Neural cell (in vitro differentiated cells): ENCODE measurements at places on chromosomes 3 and 15. TPM values are rescaled to one million over a fixed set of nuclear protein-coding genes. Genes with fewer than 3 reads are reported as not detected.

The SLC12A1 gene
- 0.54 and 0.67 TPM in 2 replicates for polyA plus RNA-seq

The MIX23 gene
- 40.8 and 87.3 TPM in 2 replicates for polyA plus RNA-seq

The CNTN4 gene
- 10.6 and 13.9 TPM in 2 replicates for polyA plus RNA-seq

The CHRNA7 gene
- 3.1 and 5.0 TPM in 2 replicates for polyA plus RNA-seq

The HTR3E gene
- not detected in 2 replicates for polyA plus RNA-seq

The KCNMB3 gene
- polyA plus RNA-seq = 0.16 TPM in 1 of 2 replicates, not detected in the other

The VIPR1 gene
- polyA plus RNA-seq = 1.6 and 5.0 TPM in 2 replicates

The TMEM108 gene
- polyA plus RNA-seq = 2.1 and 2.9 TPM in 2 replicates

The CORO2B gene
- polyA plus RNA-seq = 15.1 and 17.1 TPM in 2 replicates

The CFAP20DC gene
- polyA plus RNA-seq = not detected in 2 replicates

The ITGA11 gene
- polyA plus RNA-seq = 0.04 TPM in 1 of 2 replicates, not detected in the other

The NR2C2 gene
- 37.5 and 40.4 TPM in 2 replicates for polyA plus RNA-seq

The SLC33A1 gene
- 15.7 and 16.1 TPM in 2 replicates for polyA plus RNA-seq

The COLQ gene
- 9.5 and 9.7 TPM in 2 replicates for polyA plus RNA-seq

The ARRDC4 gene
- 38.6 and 39.7 TPM in 2 replicates for polyA plus RNA-seq

The UNC13C gene
- polyA plus RNA-seq = 2.9 and 4.0 TPM in 2 replicates

The FANCI gene
- polyA plus RNA-seq = 5.4 and 9.8 TPM in 2 replicates

The EIF2A gene
- polyA plus RNA-seq = 67.9 and 82.6 TPM in 2 replicates

The FANCD2OS gene
- not detected in 2 replicates for polyA plus RNA-seq

The FAM107A gene
- polyA plus RNA-seq = 0.16 and 0.34 TPM in 2 replicates

The TM4SF1 gene
- 0.81 and 2.2 TPM in 2 replicates for polyA plus RNA-seq

The CPLX3 gene
- 0.27 and 0.66 TPM in 2 replicates for polyA plus RNA-seq

The ANKRD63 gene
- polyA plus RNA-seq = 2.1 TPM in 1 of 2 replicates, not detected in the other
